ENCODE measurements at places on chromosomes 5 and 9.

- no peak for DNase-seq
- H3K4me1 ChIP-seq = no peaks in the 10 kb centered on the region
- H3K27ac ChIP-seq = no peak overlapping the region
- H3K27me3 ChIP-seq = peaks cover 5% of the 10 kb centered on the region
Measured at GRCh38 chr5:73390972-73391371, 57.6 kb downstream of the FOXD1 start.

GRCh38 chr9:91927922-91928510 lies 22.0 kb downstream of the ROR2 start:
- no peak overlapping the region for H3K27ac ChIP-seq
- no peak overlapping the region for H3K4me3 ChIP-seq
- H3K27me3 ChIP-seq = no peaks in the 10 kb centered on the region
- peaks cover 7% of the 10 kb centered on the region for H3K4me1 ChIP-seq
- H3K36me3 ChIP-seq = peaks cover 9% of the 10 kb centered on the region
- no peak for DNase-seq

- H3K27me3 ChIP-seq = peaks cover 11% of the 10 kb centered on the region
- no peaks in the 10 kb centered on the region for H3K4me1 ChIP-seq
- H3K4me3 ChIP-seq = no peak overlapping the region
- no peak overlapping the region for H3K27ac ChIP-seq
- no peaks in the 10 kb centered on the region for H3K36me3 ChIP-seq
- DNase-seq = no peak
Measured at GRCh38 chr9:135706288-135706687, 4.3 kb downstream of the KCNT1 start.

DNA sequence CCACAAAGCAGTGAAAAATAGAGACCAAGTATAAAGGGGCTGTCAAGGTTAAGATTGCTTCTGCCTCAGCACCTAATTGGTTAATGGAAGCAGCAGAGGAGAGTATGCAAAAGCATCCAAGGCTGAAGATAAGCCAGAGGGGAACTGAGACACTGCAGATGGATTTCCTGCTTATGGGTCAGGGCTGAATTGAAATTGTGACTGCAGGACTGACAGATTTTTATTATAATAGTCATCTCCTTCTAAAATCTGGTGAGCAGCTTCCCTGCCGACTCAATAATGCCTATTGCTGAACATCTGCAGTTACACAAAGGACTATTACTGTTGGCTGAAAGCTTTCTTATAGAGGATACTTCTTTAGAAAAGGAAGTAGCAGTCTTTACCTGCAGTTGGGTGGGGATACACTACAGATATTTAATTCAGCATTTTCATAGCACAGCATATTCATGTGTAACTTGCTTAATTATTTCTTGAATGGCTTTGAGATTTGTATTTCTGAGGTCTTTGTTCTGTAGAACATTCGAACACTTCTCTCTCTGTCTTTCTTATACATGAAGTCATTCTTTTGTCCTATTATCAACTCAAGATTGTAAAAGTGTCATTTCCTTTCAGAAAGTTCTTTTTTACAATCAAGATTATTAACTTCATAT lies 363.0 kb upstream of the RIOK2 start:
- DNase-seq = no peak
- no peaks in the 10 kb centered on the region for H3K27me3 ChIP-seq
- no peaks in the 10 kb centered on the region for H3K36me3 ChIP-seq
- no peak overlapping the region for H3K27ac ChIP-seq
- peaks cover 15% of the 10 kb centered on the region for H3K4me1 ChIP-seq

- no peak overlapping the region for H3K4me3 ChIP-seq
- H3K27ac ChIP-seq = no peak overlapping the region
- H3K36me3 ChIP-seq = no peaks in the 10 kb centered on the region
- H3K27me3 ChIP-seq = no peaks in the 10 kb centered on the region
- no peak for DNase-seq
Measured at GRCh38 chr5:145976431-145977155, 40.2 kb downstream of the SH3RF2 start.

GRCh38 chr5:165460911-165461310 lies 1955.5 kb downstream of the MAT2B start:
- no peaks in the 10 kb centered on the region for H3K27me3 ChIP-seq
- no peaks in the 10 kb centered on the region for H3K36me3 ChIP-seq
- no peak overlapping the region for H3K4me3 ChIP-seq
